ENCODE measurements at places on chromosomes 16 and 17.

GRCh38 chr17:80577876-80578570 lies 33.4 kb downstream of the RPTOR start:
- DNase-seq, result no peak

- no peak for DNase-seq
Measured at GRCh38 chr17:79073706-79074088, 927 bp upstream of the ENGASE start.

- no peak for DNase-seq
Measured at GRCh38 chr16:10868104-10868595, 8.9 kb upstream of the CIITA start.

GRCh38 chr16:78199325-78200022 lies 100.0 kb downstream of the WWOX start:
- no peak for DNase-seq

DNA sequence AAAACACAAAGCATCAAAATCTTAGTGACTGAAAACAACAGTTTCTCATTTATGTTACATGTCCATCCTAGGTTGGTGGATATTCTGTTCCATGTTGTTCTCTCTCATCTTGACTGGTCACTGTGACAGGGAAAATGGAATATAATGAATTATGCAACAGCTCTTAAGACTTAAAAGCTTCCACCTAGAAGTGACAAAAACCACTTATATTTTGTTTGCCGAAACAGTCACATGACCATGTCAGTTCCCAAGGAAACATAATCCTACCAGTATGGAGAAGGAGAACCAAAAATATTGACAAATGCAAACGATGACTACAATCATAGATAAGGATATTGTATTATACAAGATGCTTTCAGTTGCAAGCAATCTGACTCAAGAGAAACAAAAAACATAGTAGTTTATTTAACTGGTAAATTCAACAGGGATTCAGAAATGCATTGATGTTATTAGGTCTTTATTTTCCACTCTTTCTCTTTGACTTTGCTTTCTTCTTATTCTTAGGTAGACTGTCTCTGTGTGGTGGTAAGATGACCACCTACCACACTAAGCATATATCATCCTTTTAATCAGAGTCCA lies 103.8 kb downstream of the SSH2 start:
- no peak for DNase-seq

DNA sequence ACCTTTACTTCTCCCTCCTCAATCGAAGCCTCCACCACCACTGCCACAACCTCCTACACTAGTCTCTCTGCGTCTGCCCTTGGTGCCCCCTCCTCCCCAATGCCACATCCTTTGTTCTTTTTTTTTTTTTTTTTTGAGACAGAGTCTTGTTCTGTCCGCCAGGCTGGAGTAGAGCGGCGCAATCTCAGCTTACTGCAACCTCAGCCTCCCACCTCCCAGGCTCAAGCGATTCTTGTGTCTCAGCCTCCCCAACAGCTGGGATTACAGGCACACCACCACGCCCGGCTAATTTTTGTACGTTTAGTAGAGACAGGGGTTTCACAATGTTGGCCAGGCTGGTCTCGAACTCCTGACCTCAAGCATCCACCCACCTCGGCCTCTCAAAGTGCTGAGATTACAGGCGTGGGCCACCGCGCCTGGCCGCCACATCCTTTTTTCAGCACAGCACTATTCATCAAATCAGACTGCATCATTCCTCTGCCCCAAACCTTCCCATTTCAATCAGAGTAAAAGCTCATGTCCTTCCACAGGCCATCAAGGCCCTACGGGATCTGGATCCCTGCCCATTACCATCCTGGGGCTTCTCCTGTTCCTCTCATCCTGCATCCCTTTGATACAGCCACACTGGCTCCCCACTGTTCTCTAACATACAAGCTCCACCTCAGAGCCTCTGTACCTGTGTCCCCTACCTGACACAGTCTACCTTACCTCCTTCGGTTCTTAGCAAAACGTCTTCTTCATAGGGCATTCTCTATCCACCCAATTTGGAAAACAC lies 2.0 kb downstream of the KLHL11 start:
- DNase-seq, result no peak

DNA sequence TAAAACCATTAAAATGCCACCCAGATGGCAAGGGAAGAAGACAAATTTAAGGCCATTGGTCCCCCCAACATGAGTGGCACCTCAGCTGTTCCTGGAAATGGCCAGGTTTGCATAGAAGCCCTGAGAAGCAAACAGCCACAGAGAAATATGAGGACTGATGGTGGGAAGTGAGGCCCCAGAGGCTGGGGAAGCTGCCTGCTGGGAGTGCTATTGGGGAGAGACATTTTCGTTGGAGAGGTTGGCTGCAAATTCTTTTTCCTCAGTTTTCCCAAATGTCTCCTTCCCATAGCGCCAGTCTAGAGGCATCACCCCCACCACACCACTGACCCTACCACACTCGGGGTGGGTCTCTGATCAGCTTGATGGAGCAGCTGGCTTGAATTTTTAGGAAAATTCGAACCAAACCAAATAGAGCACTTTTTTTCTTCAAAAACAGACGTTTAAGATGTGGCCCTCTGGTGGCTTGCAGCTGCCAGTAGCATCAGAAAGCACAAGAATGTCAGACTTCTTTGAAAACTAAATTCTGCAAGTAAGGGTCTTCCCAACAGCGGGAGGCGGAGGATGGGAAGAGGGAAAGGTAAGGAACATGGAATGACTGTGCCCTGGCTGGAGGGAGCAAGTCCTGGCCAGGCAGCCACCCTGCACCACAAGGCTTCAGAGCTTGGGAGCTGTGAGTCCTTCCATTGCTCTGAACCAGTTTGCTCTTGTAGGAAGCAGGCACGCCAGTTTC lies 13.2 kb upstream of the SLC12A3 start:
- peak; percentile 39 for DNase-seq

GRCh38 chr16:71428883-71429282 lies 13.0 kb downstream of the TLE7 start:
- no peak for DNase-seq

GRCh38 chr17:9668517-9668916 lies 23.2 kb downstream of the USP43 start:
- no peak for DNase-seq

DNA sequence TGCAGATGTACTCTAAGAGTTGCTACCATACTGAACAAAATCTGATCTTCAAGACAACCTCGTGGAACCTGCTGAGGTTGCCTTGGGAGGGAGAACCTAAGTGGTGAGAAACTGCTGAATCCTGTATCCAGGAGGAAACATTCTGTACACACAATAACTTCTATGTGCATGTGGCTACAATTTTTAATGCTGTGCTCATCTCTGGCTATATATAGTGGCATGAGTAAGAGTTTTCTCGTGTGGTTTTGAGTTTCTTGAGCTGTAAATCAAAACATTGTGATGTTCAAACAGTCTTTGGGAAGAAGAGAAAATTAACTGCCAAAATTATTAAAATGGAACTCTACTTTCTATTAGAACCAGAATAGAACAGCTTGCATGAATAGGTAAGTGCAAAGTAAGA lies 206.8 kb downstream of the CA10 start:
- DNase-seq, result no peak

GRCh38 chr16:6165330-6165979 lies 1067.9 kb upstream of the EEF2KMT start:
- DNase-seq, result peak; percentile 23

DNA sequence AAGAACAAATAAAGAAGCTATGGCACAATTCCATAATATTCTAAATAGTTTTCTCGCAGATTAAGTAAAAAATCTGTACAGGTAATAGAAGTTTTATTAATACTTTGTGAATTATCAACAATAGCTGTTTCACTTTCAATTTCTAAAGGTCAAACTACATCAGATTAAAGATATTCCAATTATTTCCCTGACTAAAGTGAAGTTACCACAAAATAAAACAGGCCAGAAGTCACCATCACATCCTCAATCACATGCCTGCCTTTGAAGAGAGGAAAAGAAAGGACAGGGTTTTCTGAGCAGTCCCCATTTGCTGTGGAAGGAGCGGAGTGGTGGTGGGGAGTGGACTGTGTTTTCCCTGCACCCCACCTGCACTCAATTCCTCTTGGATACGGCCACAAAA lies 11.1 kb downstream of the ITFG1 start:
- no peak for DNase-seq

DNA sequence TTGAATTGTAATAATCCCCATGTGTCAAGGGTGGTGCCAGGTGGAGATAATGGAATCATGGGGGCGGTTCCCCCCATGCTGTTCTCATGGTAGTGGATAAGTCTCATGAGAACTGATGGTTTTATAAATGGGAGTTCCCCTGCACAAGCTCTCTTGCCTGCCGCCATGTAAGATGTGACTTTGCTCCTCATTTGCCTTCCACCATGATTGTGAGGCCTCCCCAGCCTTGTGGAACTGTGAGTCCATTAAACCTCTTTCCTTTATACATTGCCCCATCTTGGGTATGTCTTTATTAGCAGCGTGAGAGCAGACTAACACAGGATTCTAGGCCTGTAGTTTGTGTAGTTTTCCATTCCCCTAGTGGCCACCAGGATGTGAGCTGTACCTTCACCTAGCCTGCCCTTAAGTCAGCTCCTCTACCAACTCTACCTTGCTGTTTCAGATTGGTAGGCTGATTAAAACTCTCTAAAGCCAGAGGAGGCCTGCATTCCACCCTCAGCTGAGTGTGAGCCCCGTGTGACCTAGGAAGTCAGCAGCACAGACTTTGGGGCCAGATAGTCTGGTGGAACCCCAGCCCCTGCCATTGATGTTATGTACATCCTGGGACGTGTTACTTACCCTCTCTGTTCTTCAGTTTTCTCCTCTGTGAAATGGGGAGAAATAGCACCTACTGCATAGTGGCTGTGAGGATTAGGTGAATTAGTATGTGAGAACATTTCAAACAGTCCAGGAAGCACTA lies 252.4 kb upstream of the CACNG5 start:
- DNase-seq, result no peak

DNA sequence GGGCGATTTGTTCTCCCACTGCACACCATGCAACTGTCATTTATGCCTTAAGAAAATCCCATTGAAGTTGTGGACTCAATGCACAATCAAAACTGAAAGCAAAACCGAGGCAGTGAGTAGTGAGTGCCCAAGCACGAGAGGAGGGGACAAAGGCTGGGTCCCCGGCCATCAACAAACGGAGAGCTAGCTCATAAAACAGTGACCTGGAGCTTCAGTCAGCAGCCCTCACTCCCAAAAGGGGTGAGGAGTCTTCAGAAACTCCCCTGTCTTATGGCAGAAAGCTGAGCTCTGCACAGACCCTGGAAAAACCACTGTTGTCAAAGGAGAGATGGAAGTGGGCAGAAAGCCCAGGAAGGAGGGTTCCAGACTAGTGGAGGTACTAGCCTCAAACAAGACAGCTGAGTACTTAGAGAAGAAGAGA lies 96.9 kb downstream of the ADCY9 start:
- no peak for DNase-seq

GRCh38 chr17:43769426-43769825 lies 9.4 kb downstream of the DUSP3 start:
- no peak for DNase-seq

DNA sequence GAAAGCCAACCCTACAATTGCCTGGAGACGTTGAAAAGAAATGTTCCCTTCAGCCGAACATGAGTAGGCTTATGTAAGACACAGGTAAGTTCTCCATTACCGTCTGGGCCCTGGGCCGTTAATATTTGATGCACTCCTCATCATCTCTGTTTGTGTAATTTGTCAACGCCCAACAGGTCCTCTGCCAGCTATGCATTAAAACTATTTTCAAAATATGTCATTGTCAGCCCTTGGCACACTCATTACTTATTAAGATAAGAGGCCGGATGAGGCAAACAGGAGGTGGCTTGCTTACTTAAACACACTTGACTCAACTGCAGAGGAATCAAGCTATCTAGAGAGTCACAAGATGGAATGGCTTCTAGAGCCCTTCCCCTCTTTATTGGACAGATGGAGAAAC lies 544.9 kb downstream of the TOX3 start:
- no peak for DNase-seq

DNA sequence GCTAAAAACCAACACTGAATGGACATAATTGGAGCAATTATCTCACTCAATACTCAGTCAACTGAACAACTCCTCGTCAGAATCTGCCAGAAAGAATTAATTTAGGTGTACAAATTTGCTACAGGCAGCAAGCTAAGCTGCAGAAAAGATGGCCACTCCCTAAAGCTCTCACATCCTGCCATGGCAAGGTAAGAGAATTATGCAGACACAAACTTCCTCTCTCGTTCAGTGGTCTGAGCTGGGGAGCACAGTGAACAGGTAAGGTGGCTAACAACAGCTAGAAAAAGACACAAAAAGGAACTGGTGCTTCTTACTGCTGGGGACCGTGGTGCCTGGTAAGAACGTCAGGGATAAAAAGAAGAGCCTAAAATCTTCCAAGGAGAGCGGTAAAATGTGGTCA lies 74.9 kb upstream of the BCAR1 start:
- no peak for DNase-seq

- no peak for DNase-seq
Measured at GRCh38 chr17:82281502-82282238, 8.2 kb upstream of the CSNK1D start.

GRCh38 chr16:17084130-17084529 lies 386.6 kb downstream of the XYLT1 start:
- DNase-seq, result no peak

DNA sequence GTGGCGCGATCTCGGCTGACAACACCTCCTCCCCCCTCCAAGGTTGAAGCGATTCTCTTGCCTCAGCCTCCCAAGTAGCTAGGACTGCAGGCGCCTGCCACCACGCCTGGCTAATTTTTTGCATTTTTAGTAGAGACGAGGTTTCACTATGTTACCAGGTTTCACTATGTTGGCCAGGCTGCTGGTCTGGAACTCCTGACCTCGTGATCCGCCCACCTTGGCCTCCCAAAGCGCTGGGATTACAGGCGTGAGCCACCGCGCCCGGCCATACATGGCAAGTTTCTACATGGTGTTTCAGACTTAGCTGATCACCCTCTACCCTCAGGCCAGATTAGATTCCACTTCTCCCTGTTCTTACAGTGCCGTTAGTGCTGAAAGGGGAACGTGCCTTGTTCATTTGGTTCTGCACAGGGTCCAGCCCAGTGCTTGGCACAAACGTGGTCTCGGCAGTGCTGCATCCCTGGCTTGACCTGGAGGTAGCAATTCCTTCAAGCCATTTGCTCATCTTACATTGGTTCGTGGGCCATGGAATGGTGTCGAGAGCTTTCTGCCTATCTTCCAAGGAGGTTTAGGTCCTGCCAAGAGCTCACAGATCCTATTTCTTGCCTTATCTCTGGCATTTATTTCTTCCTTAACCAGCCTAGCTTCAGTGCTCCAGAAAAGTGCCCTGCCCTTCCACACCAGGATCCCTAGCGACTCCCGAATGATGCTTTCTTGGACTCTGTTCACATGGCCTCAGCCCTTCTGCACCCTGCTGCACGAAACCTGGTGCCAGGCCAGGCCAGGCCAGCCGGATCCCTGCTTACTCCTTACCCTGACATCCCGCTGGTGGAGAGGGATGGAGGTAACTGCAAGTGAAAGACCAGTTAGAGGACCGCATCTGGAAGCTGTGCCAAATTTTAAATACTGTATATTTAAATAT lies 14.8 kb upstream of the AURKB start:
- no peak for DNase-seq

All from NAMALWA (cell line).